ENCODE measurements at places on chromosomes 7 and 10. TPM values are rescaled to one million over a fixed set of nuclear protein-coding genes. Genes with fewer than 3 reads are reported as not detected.

CAMK2B gene
- 1.7 TPM for polyA plus RNA-seq

FXYD4 gene
- polyA plus RNA-seq: 0.54 TPM

GIMAP8 gene
- 10.4 TPM for polyA plus RNA-seq

STEAP1B gene
- 1.8 TPM for polyA plus RNA-seq

RAB19 gene
- 2.2 TPM for polyA plus RNA-seq

CABCOCO1 gene
- 2.6 TPM for polyA plus RNA-seq

SYT15B gene
- polyA plus RNA-seq: 0.89 TPM

TMEM178B gene
- polyA plus RNA-seq: 0.39 TPM

CUZD1 gene
- polyA plus RNA-seq: 1.6 TPM

DNA sequence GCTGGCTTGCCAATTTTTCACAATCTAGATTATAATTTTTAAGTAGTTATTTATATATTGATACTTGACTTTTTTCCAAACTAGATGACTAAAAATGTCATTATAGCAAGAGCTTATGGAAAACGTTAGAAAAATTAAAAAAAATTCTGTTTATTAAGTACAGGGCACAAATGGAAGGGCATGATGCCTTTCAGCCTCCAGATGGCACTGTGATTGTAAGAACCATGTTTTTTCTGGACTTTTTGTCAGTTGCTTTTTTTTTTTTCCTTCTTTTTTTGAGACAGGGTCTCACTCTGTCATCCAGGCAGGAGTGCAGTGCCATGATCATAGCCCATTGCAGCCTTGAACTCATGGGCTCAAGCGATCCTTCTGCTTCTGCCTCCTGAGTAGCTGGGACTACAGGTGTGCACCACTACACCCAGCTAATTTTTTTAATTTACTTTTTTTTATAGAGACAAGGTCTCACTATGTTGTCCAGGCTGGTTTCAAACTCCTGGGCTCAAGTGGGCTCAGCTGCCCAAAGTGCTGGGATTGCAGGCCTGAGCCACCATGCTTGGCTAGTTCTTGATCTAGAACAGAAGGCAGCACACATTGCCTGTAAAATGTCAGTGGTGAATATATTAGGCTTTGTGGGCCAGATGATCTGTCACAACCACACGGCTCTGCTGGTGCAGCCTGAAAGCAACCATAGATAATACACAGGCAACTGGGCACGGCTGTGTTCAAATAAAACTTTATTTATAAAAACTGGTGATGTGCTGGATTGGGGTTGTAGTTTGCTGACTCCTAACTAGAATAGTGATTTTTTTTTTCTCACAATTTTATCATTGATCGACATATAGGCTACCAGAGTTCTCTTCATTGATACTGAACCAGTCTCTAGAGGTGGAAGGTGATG lies 27.4 kb downstream of the UCMA start:
- no peak for DNase-seq

GRCh38 chr7:95772771-95773581 lies 622 bp downstream of the DYNC1I1 start:
- DNase-seq: no peak

DNA sequence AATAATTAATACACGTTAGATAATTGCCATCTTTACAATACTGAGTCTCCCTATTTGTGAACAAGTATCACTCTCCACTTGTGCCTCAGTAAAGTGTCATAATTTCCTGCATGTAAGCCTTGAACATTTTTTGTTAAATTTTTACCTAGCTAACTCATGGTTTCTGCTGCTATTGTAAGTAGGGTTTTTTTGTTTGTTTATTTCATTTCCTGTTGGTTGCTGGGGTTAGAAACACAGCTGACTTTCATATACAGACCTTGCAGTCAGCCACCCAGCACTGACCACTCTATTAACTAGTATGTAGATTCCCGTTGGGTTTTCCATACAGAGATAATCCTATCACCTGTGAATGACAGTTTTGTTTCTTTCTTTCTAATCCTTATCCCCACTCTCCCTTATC lies 133.3 kb downstream of the MPP7 start:
- DNase-seq: no peak

DNA sequence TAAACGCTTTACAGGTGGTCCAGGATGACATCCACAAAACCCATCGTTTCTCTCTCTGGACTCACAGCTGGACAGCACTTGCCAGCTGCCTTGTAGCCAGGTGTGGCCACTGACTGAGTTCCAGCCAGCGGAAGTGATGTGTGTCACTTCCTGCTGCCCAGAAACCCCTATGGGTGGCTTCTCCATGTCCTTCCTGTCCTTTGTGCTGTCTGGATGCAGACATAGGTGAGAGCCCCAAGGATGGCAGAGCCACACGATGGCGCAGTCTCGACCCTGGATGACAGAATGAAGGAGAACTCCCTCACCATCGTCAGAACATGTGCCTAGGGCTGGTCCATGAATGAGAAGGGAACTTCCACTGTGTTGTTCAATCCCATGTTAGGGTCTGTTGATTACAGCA lies 22.1 kb downstream of the NMT2 start:
- DNase-seq: no peak

- no peak for DNase-seq
Observed at GRCh38 chr7:142438235-142438922, 180.5 kb upstream of the PRSS58 start.

- no peak for DNase-seq
Observed at GRCh38 chr7:64541438-64542359, 21.2 kb downstream of the ZNF680 start.

DNA sequence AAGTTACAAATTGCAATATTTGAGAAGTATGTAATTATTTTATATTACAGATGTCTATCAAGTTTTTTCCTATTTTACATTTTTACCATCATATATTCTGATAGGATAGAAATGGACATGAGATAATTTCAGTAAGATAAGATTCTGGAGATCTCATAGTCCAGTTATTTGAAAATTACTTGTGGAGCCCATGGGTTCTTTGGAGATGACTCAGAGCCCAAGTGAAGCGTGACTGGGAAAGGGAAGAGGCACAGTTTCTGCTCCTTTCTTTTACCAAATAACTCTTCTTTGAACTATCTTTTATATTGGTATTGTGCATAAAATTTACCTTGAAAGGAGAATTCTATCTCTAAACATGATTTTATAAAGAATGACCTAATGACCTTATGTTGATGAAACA lies 2.4 kb downstream of the CD36 start:
- DNase-seq: no peak

GRCh38 chr7:129169686-129170440 lies 18.6 kb upstream of the SMO start:
- no peak for DNase-seq

- no peak for DNase-seq
Observed at GRCh38 chr7:156832195-156832877, 60.6 kb downstream of the LMBR1 start.

DNA sequence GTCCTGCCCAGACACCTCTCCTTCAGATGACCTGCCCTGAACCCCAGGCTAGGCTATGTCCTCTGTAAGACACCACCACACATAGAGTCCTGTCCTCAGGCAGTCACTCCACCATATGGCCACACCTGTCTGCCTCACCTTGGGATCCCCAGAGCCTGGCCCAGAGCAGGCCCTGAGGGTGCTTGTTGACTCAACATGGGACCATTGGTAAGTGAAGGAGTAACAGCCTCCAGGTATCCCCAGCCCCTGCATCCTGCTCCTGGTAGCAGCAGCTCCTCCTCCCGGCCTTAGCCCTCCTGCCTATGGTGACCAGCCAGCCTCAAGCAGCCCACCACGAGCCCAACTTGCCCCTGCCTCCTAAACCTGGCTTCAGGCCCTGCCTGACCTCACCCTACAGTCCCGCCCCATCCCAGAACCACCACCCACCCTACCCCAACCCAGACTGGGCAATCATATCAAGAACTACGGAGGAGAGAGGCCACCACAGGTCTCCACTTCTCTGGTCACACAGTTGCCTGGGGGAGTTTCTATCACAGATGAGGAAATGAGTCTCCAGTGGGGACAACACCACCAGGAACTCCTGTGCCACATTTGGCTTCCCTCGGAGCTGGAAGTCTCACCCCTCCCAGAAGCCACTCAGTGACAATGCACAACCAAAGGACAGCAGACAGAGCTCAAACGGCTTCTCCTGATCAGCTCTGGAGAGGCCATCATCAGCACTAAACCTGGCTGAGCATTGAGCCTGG lies 136.6 kb downstream of the GRID1 start:
- DNase-seq: no peak

- DNase-seq: no peak
Observed at GRCh38 chr7:69803699-69804516, 205.6 kb downstream of the AUTS2 start.

DNA sequence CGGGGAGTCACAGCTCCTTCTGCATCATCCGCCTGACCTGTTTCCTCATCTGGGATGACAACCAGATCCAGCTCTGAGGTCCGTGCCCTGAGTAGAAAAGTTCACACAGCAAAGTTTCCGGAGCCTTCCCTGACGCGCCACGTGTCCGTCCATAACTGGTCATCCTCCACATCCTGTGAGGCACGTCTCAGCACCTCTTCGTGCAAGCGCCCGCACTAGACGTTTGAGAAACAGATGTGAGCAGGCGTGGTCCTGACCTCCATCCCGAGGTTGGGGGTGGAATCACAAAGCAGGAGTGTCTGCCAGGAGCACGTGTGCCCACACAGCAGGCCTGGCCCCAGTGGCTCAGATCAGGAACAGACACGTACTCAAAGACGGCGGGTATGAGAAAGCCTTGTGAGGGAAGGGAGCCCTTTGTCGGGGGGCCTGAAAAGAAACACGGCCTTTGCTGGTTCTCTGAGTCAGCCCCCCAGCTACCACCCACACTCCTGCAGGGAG lies 520.8 kb downstream of the DNAJB6 start:
- no peak for DNase-seq

DNA sequence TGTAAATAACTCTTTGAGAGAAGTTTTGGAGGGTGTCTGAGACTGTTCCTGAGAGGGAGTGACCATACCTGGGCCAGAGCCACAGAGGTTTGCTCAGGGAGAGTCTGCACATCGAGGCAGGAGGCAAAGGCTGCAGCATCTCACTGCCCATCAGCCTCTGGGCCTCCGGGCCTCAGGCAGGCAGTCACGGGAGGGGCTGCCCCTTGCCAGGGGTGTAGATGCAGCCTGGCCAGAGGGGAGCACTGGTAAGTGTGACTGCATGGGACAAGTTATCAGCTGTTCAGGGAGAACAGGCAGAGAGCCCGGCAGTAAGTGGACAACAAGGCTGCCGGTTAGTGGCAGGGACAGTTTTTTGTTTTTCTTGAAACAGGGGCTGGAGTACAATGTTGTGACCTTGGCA lies 55.9 kb downstream of the ZNF467 start:
- no peak for DNase-seq

- DNase-seq: no peak
Observed at GRCh38 chr10:17488848-17489247, 34.5 kb upstream of the ST8SIA6 start.

GRCh38 chr7:1912593-1913465 lies 242.8 kb downstream of the ELFN1 start:
- peak; percentile 28 for DNase-seq

GRCh38 chr7:55046582-55047342 lies 27.9 kb downstream of the EGFR start:
- DNase-seq: no peak

DNA sequence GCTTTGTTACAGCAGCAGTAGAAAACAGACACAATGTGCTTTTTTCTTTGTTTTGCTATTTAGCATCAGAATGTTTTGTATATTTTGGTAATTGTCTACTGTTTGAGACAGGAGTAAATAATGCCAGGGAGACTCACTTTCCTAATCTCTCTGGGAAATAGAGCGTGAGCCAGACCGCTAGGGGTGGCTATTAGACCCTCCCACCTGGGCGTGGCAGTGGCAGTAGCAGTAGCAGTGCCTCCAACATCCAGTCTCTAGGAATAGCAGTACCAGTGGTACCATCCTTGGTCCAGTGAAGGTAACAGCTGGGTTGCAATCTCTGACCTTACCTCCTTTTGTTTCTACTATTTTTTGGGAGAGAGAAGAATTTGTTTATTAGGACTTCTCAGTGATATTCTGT lies 165.7 kb upstream of the MAGI2 start:
- DNase-seq: no peak

GRCh38 chr10:69391158-69391557 lies 25.6 kb downstream of the TACR2 start:
- no peak for DNase-seq

DNA sequence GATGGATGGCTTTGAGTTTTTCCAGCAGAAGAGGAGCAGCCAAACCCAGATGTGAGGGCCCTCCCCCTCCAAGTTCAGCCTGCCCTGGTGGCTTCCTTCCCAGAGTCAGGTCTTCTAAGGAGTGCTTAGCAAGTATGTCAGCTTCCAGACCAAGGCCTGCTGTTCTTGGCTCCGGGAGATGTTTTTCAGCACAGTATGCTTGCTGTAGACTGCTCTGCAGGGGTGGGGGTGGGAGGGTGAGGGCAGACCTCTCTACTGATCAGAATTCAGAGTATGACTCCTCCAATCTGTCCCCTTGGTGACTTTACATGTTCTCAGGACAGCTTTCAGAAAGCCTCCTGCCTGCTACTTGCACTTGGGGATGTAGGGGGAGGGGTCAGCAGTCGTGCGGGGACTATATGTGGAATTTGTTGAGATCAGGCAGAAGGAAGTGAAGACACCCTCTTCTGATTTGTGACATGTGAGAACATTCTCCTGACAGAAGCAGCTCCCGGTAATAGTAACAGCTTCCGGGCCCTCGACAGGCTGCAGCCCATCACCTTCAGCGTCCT lies 516.4 kb upstream of the ZMIZ1 start:
- DNase-seq: peak; percentile 80

GRCh38 chr7:100752994-100753393 lies 19.6 kb downstream of the ZAN start:
- DNase-seq: no peak

- no peak for DNase-seq
Observed at GRCh38 chr10:73780966-73781365, 882 bp upstream of the CHCHD1 start.
